DMS79 (cell line): ENCODE measurements at places on chromosomes 12 and 14.

GRCh38 chr14:53912021-53912420 is 44.6 kb downstream of the BMP4 start:
- no peak for DNase-seq

GRCh38 chr12:116236148-116236731 is 41.3 kb downstream of the MED13L start:
- peak; percentile 65 for DNase-seq

GRCh38 chr14:87756661-87757060 is 236.3 kb downstream of the GALC start:
- no peak for DNase-seq

DNA sequence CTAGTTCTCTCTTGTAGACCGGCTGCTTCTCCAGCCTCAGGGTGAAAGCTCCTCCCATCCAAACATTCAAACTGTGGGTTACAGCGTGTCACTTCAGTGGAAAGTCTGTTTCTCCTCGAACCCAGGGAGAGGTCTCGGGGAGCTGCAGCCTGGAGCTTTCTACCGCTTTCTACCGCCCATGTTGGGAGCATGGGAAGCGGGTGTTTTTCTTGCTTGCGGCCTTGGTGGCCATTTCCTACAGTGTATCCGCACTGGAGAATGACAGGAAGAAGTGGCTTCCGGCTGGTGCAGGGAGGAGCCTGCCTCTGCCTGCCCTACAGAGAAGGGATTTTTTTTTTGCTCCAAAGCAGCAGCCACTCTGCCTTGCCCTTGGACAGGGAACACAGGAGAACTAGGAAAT is 21.2 kb downstream of the ZFP36L1 start:
- DNase-seq = no peak

- no peak for DNase-seq
Measured at GRCh38 chr12:101885912-101886561, 8.7 kb downstream of the DRAM1 start.

DNA sequence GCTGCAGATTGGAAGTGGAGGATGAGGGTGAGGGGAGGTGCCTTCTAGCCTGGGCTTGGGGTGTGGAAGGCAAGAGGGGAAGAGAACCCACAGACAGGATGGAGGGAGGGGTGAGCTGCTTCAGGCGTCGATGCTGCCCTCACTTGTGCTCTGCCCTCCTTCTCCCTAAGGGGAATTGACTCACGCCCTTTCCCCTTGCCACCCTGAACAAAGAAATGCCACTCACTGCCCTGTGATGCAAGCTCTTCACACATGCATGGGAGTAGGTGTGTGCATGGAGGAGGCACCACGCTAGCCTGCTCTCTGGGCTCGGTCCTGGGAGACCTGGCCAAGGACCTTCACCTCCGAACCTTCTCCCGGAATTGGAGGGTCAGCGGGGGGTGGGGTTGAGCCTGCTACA is 35.7 kb upstream of the PRMT8 start:
- DNase-seq = no peak

DNA sequence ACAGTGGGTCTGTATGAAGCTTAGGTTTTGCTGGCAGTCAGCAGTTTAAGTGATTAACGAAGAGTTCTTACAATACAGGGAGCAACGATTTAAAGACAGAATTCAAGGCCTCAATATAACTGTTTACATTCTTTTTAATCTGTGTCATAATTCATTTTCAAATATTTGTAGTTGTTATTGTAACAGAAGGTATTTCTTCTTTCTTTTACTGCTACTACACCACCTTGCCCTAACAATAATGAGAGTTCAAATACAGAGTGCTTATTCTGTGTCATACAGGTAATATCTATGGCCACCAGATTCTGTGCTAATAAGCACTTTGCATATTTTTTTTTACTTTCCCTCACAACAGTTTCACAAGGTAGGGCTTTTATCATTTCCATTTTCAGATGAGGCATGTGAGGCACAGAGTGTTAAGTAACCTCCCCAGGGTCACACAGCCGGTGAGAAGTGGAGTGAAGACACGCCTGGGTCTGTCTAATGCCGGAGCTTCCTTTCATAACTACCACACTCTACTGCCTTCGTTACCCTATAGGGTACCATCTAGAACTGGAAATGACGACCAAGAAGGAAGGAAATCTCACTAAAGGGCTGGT is 81.9 kb downstream of the PELI2 start:
- DNase-seq = no peak
